T-helper 22 cell (primary cell): ENCODE measurements at places on chromosomes 5 and 9.

GRCh38 chr9:107620801-107621200 is 131.2 kb upstream of the KLF4 start:
- no peak for DNase-seq

DNA sequence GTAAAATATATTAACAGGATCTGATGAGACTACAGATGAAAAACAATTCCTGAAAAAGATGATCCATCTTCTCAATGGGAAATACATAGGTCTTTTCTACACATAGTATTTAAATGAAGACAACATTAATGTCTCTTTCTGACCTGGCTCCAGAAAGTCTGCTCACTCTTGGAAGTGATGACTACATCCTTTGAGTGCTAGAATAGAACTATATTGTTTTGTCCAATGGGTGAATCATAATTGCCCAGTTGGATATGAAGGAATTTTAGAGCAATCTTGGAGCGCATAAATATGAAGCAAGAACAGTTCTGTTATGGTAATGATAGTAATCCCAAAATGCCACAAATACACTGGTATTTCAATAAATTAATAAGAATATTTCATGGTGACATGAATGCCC is 322.1 kb downstream of the DEPDC1B start:
- no peak for DNase-seq

DNA sequence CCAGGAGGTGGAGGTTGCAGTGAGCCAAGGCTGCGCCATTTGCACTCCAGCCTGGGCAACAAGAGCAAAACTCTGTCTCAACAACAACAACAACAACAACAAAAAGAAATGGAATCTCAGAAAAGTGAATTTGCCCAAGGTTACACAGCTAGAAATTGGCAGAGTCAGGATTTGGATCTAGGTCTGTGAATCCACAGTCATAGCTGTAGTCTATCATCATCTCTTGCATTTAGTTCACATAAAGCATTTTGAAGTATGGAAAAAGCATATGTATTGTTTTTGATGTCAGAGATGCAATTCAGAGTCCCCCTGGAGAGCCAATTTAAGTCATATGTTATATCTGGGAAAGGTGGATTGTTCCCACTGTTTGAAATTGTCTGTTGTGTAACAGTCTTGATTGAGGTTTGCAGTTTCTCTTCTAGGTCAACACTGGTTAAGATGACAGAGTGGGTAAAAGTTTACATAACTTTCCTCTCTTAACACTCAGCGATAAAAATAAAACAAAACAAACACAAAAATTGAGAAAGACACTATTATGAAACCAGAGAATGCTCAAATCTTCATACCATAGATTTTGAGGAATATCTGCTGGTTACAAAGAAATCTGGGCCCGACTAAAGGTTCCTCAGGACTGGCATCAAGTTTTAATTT is 21.5 kb upstream of the GPR21 start:
- DNase-seq: no peak

- DNase-seq: no peak
Observed at GRCh38 chr5:77292026-77292757, 81.7 kb downstream of the PDE8B start.

- no peak for DNase-seq
Observed at GRCh38 chr5:38210676-38211353, 47.5 kb upstream of the EGFLAM start.

- DNase-seq: no peak
Observed at GRCh38 chr5:64299805-64300204, 134.2 kb downstream of the RNF180 start.

GRCh38 chr5:117131876-117132275 is 557.3 kb upstream of the SEMA6A start:
- DNase-seq: no peak

DNA sequence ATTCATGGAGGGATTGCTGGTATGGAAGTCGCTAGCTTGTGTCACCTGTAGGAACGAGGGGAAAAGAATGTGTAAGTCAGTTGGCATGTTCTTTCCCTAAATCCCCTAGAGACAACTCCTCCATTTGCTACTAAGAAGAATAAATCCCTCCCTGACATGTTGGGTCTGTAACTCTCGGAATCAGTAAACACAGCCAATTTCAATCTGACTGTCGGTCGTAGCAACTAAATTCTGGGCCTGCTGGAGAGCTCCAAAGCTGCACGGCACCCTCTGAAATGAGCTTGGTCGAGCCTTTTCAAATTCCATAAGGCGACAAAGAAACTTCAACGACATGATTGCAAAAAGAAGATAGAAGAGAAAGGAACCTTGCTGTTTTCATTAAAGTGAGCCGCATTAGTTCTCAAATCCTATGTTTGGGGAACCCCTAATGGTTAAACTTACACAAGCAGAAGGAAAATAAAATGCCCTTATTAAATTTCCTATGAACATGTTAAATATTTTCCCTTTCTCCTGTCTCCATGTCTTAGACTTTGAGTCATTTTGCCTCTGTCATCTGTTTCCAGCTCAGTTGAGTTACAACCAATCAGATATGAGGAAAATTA is 735.8 kb upstream of the WWC1 start:
- no peak for DNase-seq

DNA sequence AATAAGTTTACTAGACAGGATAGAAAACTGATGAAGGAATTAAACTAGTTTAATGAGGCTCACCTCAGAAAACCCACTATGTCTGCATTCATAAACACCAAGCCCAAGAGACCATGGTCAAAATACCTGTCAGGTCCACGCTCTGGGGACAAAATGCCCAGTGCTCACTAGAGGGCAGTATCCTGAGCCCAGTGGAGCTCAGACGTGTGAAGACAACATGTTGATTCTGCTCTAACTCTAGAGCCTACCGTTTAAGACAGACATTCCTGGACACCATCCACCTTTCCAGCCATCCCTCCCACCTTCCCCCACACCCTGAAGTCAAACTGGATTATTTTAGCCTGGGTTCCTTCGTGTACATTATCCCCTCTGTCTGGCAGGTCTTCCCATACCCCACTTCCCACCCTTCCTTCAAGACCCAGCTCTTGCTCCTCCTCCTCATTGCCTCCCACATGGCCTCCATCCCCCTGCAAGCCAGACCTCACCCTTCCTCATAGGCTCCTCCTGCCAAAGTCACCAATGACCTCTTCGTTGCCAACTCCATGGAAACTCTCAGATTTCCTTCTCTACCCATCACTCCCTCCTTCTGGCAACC is 142.3 kb upstream of the FSTL4 start:
- DNase-seq: no peak

DNA sequence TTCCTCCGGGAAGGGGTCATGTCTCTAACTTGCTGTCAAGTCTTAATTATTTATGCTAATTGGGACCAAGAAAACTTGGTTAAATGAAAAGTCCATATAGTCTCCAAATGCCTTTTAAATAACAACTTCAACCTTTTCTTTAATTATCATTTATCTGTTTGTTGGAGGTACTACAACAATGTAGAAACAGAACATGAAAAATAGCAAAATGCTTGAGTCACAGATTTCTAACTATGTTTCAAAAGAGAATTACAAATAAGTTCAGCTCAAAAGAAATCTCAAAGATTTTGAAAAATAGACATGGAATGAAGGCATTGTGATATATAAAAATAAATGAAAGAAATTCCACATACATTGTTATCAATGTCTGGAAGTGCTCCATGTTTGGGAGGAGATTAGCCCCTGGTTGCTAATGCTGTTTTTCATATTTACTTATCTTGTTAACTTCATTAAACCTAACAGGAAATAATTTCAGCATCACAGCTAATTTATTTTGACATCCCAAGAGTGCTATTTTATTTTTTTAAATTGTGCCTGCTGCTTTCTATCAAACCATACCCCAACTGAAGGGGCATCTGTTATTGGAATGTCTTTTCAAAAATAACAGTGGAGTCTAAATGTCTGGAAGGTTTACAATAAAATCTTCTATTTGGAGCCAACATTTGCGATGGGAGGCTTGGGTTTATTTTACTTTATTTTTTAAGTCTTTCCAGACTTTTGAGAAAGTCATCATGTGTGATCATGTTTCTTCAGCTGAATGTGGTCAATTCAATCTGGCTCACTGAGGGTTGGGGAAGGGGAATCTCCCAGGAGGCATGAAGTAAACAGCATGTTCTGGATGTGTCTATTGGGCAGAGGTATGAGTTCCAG is 53.1 kb upstream of the ANKRD55 start:
- DNase-seq: no peak
